Activated T-cell treated with anti-CD3 and anti-CD28 coated beads for 48 hours (primary cell): ENCODE measurements at places on chromosomes 1 and 21.

- DNase-seq: no peak
Measured at GRCh38 chr1:96931136-96931535, 209.6 kb downstream of the PTBP2 start.

DNA sequence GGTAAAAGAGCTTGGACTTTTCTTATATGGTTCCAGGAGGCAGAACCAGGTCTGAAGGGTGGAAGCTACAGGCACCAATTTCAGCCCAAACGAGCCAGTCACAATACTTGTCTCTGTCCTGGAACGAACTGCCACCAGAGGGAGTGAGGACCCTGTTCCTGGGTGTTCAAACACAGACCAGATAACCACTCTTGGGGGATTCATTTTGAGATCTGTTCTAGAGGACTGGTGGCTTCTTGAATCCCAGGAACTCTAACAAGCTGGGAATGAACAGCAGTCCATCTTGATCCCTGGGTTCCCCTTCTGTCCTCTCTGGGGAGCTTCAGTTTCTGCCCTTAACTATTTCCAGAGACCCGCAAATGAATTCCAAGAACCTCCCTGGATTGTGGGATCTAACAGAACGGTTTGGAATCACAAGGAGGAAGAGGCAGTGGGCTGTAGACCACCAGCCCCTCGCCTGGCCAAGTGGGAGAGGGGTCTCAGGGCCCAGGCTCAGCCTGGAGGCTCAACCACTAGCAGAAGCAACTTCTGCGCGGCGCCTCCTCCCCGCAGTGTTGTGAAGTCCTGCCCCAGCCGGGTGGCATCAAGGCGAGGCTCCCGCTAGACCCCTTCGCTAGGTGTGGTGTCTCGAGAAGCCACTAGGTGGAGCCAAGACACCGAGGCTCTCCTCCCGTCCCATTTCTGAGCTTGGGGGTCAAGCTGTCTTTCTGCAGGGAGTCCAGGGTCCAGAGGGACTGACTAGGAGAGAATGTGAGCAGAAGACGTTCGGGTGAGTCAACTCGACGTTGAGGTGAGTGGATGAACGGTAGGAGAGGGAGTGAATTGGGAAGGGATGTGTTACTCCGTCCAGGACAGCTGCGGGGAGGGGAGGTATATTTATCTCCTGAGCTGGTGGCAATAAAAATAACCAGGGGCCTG is 12.1 kb upstream of the NES start:
- DNase-seq: peak; percentile 69

- DNase-seq: no peak
Measured at GRCh38 chr1:221663321-221663720, 78.6 kb downstream of the DUSP10 start.

- no peak for DNase-seq
Measured at GRCh38 chr1:68229650-68230483, 2.5 kb downstream of the WLS start.

DNA sequence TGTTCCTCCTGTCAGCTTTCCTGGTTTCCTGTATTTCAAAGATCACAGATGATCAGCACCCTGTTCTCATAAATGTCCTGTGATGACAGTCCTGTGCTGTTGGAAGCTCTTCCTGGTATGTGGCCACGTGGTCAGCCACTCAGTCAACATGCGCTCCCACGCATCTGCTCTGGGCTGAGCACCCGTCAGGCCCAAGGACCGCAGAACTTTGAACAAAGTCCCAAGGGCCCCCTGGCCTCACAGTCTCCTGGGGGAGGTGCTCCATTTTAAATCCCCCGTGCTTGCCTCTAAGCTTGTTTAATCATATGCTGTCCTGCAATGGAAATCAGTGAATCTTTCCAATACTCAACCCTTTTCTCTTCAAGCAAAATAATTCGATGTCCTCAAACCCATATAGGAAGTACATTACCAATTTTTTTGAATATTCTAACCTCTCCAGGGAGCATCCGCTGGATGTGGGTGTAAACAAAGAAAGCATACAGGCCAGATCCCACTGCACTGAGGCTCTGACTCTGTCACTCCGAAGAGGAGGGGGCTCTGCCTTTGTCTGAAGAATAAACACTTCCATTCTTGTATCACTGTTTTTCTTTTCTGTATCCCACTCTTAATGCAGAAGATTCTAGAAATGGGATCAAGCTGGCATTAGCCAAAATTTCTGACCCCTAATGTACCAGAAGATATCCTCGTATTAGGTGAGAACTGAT is 250.3 kb downstream of the SDCCAG8 start:
- DNase-seq: no peak

GRCh38 chr1:50275566-50275965 is 147.7 kb downstream of the DMRTA2 start:
- no peak for DNase-seq

DNA sequence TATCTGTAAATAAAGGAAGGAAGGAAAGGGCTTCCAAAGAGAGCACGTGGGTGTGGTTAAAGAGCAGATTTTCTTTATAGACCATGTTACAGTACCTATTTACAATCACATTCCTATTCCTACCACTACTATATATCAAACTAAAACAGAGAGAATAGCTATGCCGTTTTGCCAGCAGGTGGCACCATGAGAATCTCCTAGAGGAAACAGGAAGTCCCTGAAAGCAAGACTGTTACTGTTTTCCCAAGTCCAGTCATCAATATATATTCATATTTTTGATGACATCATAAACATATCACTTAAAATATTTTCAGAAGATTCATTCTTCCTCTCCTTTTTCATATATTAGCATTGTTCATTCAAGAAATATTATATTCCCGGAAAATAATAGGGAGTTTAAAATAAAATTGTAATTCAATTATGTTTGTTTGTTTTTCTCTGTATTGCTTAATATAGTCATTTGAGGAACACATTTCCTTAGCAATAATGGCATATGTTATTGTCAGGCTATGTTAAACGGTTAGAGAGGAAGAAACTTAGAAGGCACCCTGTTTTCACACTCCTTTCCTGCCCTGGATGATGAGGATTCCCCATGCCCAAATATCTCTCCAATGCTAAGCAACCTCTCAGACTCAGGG is 6.6 kb downstream of the CCDC190 start:
- DNase-seq: peak; percentile 23

GRCh38 chr1:226134170-226135058 is 52.1 kb downstream of the ACBD3 start:
- no peak for DNase-seq

DNA sequence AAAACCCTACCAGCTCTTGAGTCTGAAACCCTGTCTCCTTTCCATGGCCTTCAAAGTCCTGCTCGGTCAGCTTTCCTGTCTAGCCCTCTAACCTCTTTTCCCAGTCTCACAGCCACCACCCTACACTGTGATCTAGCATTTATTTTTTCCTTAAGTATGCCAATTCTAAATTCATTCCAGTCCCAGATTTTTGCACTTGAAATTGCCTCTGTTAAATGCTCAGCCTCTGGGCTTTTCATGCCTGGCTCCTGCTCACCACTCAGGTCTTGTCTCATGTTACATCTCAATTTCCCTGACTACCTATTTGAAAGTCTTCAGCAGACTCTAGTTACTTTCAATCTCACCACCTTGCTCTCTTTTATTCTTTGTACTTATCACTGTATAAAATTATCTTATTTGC is 176.2 kb downstream of the ADGRL4 start:
- DNase-seq: no peak

GRCh38 chr1:28507646-28508434 is 2.0 kb downstream of the RCC1 start:
- DNase-seq: peak; percentile 8

GRCh38 chr1:111286912-111287311 is 3.7 kb upstream of the CHIA start:
- no peak for DNase-seq

GRCh38 chr1:171898941-171899340 is 57.6 kb downstream of the DNM3 start:
- no peak for DNase-seq

GRCh38 chr1:2894381-2895041 is 93.0 kb upstream of the TTC34 start:
- DNase-seq: no peak

- DNase-seq: no peak
Measured at GRCh38 chr1:222048094-222048595, 306.3 kb upstream of the DUSP10 start.

- DNase-seq: no peak
Measured at GRCh38 chr1:86938450-86938849, 24.0 kb downstream of the HS2ST1 start.

- no peak for DNase-seq
Measured at GRCh38 chr1:72178266-72178665, 104.1 kb downstream of the NEGR1 start.

DNA sequence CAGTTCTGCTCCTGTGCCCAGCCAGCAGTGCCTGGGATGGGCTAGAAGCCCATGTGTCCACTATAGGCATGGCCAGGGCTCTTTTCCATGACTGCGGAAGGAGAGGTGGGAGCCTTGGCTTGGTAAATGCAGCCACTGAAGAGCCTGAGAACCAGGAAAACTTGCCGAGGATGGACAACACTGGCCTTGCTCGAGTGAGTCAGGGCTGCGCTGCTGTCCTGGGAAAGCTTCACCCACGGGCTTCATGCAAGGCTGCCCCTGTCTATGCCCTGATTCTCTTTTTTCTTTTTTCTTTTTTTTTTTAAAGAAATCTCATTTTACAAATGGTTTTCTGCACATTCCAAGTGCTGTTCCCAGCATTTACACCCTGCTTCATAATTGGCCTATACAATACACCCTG is 156.5 kb downstream of the CAMTA1 start:
- DNase-seq: no peak

DNA sequence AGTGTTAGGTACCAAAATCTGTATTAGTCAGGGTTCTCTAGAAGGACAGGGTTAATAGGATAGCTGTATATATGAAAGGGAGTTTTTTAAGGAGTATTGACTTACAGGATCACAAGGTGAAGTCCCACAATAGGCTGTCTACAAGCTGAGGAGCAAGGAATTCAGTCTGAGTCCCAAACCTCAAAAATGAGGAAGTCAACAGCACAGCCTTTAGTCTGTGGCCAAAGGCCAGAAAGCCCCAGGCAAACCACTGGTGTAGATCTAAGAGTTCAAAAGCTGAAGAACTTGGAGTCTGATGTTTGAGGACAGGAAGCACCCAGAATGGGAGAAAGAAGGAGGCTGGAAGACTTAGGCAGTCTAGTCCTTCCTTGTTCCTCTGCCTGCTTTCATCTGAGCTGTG is 487.5 kb upstream of the CHRM3 start:
- DNase-seq: no peak

- DNase-seq: no peak
Measured at GRCh38 chr1:208090388-208091301, 153.5 kb downstream of the PLXNA2 start.

DNA sequence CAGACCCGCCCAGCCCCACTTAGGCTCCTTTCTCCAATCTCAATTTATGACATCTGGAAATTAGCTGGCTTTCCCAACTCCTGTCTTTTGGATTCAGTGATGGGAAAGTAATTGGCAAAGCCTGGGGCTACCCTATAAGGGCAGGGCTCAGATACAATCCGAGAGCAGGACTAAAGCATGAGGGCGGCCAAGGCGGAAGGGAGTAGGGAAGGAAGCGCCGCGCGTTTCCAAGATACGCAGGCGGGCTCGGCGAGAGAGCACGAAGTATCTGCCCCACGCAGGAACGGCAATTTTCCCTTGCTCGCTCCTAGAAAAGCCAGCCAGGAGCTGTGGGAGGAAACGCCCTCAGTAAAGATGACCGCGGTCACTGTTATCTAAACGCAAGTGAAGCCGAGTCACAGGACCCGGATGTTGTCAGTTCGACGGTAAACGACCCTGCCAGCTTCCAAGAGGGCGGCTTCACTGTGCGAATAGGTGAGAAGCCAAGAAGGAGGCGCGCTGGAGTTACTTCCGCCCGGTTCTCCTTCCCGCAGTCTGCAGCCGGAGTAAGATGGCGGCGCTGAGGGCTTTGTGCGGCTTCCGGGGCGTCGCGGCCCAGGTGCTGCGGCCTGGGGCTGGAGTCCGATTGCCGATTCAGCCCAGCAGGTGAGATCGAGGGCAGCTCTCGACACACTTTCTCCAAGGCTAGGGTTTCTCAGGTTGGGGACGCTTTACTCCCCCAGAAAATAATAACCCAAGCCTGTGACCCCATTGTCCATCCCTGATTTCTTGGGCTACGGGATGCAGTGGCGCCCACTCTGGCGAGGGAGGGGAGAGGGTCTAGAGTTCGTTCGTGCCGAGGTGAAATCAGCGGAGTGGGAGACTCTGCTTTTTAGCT is at the start of gene NDUFS2:
NDUFS2 (plus strand) TSS at position 532 of the 877 bp plus-strand sequence; CDS start at position 551, 19 bp downstream.
- peak; percentile 89 for DNase-seq

GRCh38 chr21:24895885-24896734 is 711.2 kb downstream of the MRPL39 start:
- DNase-seq: no peak

DNA sequence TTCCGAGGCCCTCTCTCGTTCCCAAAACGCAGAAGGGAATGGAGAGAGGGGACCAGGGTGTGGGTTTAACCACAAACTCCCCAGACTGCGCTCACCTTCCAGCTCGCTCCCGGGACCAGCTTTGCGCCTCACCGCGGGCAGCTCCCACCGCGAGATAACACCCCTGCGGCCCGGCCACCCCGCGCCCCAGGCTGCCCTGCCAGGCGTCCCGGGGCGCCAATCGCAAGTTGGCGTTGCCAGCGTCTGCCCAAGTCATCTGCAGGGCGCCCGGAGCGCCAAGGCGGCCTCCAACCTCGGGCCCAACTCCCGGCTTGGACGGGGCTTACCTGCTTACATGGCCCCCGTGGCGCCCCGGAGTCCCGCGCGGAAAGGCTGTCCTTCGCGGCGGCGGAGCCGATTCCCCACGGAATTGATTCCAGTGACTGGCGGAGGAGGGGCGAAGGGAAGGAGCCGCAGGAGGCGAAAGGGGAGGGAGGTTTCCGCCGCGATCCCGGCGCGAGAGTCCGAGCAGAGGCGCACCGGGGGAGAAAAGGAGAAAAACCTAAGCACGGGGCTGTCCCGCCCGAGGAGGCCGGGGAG is 456 bp downstream of the PTPN14 start:
- no peak for DNase-seq

GRCh38 chr1:183580281-183580682 is 10.0 kb downstream of the NCF2 start:
- DNase-seq: no peak

DNA sequence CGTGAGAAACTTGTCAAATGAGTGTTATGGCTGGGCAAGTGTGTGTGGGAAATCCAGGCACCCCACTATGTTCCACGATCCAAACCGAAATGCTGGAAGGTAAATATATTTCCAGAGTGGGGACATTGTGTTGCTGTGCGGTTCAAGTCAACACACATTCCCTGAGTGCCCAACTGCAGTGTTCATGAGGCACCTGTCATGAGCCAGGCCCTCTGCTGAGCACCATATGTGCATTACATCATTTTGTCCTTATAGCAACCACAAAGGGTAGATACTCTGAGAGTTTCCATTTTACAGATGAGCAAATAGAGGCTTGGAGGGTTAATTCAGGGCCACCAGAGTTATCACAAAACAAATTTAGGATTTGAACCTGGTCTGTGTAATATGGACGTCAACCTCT is 59.9 kb upstream of the SOD1 start:
- DNase-seq: no peak

DNA sequence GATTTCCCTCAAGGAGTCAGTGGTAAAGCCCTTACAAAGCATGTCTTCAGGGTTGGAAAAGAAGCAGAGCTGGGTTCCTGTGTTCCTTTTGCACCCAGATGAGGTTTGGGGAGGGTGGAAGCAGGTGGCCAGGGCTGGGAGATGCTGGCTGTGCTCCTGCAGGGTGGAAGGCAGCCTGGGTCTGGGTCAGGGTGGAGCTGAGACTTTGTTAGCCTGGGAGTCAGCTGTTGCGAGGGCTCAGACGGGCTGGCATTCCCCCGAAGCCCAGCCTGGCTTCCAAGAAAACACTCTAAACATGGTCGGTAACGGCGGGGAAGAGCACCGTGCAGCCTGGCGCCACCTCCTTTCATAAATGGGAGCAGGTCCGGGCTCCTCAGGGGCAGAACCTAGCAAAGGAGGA is 43.7 kb upstream of the EPS8L3 start:
- DNase-seq: no peak

- no peak for DNase-seq
Measured at GRCh38 chr1:40495315-40495903, 13.2 kb upstream of the EXO5 start.
